ENCODE measurements at places on chromosomes 3 and 15.

DNA sequence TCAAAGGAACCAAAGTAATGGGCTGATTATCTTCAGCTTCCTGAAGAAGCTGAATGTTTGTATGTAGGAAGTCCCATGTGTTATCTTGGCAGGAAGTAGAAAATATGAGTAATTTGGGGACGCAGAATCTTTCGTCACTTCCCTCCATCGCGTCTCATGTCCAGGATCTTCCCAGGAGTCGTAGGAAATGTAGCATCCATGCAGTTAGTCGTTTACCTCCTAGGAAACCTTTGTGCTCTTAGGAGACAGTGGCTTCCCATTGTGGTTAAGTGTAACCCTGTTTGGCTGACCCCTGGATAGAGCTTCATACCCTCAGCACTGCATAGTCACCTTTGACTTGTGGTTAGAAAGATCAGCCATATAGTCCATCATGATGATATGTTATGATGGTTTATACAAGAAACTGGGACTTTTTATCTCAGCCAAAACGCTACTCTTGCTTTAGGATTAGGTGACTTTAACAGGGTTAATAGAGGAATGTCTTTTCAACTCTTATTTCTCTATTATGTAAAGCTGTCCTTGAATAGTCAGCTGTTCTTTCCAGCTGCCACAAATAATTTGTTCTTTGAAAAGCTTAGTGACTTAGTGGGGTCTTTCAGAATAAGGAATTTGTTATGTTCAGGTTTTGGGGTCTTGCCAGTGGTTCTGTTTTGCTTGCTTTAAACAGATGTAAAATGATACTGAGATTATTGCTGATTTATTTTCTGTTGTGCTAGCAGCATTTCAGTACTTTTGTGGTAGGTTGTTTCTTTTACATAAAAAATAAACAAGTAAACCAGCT lies 92.2 kb downstream of the KLHL25 start:
- DNase-seq = no peak

DNA sequence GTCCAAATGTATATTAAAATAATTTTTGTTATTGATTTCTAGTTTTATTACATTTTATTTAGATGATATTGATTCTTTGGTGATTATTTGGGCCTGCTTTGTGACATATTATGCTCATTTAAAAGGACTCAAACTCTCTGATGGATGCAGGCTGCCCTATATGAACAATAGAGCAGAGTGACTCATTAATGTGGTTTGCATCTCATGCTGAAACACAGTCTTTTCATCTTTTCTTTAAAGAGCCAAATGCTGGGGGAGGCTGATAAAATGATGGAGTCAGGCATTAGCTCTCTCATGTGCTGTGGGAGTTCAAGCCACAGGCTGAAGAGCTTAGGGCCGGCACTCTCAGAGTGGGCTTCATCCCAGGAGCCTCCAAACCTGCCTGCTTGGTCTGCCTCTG lies 7.2 kb downstream of the PLA1A start:
- no peak for DNase-seq

- DNase-seq = no peak
Observed at GRCh38 chr15:89325039-89325803, 9.4 kb downstream of the POLG start.

GRCh38 chr3:58079773-58080172 lies 71.6 kb downstream of the FLNB start:
- DNase-seq = no peak

GRCh38 chr3:38164643-38164951 lies 740 bp upstream of the OXSR1 start:
- no peak for DNase-seq

DNA sequence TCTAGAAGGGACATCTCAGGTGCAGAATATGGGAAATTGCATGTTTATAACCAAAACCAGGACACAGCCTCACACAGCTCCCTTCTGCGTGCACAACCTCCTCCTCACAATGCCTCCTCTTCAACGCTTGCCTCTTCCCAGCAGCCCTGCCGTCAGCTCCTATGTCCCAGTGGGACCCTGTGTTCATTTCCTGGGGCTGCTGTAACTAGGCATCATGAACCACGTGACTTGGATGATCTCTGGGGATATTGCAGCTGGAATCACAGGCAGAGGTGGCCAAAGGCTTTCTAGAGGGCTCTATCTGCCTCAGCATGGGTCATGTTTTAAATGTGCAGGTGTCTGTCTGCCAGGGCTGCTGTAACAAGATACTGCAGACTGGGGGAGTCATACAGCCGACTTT lies 375.3 kb downstream of the OCA2 start:
- no peak for DNase-seq

GRCh38 chr3:187062526-187063177 lies 76.6 kb downstream of the RPL39L start:
- DNase-seq = no peak

- no peak for DNase-seq
Observed at GRCh38 chr15:47888385-47889100, 171.2 kb downstream of the SEMA6D start.

GRCh38 chr3:44001072-44001471 lies 240.6 kb upstream of the TOPAZ1 start:
- DNase-seq = no peak

DNA sequence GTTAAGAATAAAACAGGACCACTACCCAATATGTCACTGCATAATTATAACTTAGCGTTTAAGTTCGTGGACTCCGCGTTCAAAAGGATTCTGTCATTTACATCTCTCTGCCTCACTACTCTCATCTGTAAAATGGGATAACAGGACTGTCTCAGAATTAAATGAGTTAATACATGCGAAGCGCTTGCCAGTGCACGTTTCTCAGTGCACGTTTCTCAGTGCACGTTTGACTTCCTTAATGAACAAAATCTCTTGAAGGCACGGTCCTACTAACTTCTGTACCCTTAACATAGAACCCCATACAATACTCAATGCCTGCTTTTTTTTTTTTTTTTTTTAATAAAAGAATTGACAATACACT lies 499 bp downstream of the RABL3 start:
- no peak for DNase-seq

DNA sequence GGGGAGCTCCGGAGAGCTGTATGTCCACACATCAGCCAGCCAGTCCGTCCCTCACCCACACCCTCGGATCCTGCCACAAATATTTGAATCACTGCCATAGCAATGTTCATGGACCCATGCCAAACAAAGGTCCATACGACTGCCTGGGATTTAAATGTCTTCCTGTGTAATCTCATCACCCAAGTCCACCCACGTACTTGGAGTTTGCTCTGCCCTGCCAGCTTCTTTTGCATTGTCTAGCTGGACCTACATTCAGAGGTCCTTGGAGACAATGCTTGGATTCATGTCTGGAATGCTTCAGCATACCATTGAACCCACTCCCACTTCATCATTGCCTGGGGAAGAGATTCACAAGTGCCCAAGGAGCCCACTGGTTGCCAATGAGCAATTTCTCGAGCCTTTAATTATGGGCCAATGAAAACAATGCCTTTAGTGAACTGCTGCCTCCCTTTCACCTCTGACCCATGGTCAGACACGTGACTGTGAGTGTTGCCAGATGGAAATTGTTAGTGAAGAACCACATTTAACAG lies 90.4 kb upstream of the PHLDB2 start:
- DNase-seq = no peak

DNA sequence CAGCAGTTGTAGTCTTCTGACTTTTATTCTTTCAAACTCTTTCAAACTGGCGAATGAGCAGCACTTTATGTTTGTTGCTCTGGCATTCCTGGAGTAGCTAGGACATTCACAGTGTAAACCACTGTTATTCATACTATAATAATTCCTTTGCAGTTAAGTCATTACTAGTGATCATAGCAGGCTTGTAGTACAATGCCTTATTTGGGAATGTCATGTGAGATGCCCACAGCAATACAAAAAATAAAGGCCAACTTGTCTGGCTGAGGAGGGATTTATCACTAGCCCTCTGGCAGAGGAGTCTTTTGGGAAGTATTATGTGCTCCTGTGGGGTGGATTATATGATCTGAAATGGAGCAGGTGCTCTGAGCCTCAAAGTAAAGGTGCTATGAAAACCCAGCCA lies 197.2 kb downstream of the VGLL3 start:
- no peak for DNase-seq

DNA sequence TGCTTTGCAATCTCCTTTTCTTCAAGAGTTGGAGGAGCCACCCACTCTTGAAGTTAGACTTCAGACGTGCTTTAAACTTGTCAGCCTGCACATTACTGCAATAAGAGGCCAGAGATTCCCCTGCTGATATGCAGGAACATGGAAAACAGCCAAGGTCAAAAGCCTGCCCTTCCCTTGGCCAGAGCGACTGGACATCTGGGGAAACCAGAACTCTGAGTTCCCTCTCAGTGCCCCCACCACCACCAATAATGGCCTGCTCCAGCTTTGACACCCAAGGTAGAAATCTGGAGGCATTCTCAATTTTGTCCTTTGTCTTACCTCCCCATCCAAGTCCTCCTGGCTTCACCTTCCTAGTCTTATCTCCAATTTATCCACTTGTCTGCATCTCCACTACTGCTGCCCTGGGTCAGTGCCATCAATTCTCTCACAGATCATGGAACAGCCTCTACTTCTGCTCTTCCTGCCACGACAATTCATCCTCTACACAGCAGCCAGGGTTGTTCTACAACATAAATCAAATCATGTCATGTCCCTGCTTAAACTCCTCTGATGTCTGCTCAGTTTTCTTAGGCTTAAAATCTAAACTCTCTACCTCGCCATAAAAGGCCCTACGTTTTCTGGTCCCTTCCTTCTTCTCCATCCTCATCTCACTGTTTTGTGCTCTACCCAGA lies 191.6 kb upstream of the WNT5A start:
- DNase-seq = no peak

GRCh38 chr15:51798281-51798680 lies 31.2 kb upstream of the TMOD3 start:
- no peak for DNase-seq

DNA sequence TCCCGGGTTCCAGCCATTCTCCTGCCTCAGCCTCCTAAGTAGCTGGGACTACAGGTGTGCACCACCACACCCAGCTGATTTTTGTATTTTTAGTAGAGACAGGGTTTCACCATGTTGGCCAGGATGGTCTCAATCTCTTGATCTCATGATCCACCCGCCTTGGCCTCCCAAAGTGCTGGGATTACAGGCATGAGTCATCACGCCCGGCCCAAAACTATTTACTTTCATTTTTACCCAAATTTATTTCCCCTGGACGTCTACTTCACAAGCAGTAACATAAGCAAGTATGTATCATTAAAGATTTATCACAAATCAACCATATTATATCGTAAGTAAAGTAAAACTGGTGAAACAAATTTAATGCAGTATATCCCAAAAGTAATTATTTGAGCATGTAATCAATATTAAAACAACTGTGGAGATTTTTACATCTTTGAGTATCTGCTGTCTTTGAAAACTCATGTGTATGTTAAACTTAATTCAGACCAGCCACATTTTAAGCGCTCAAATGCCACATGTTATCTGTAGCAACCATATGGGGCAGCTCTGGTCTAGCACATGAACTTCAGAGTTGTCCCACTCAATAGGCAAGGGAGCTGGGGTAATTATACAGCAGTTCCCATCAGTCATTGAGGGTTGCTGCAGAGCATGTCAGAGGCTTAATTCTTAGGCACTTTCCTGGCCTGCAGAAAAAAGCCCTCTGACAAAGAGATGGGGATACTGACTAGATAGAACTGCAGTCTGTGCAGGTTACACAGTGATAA lies 185.7 kb upstream of the CTDSPL start:
- no peak for DNase-seq

DNA sequence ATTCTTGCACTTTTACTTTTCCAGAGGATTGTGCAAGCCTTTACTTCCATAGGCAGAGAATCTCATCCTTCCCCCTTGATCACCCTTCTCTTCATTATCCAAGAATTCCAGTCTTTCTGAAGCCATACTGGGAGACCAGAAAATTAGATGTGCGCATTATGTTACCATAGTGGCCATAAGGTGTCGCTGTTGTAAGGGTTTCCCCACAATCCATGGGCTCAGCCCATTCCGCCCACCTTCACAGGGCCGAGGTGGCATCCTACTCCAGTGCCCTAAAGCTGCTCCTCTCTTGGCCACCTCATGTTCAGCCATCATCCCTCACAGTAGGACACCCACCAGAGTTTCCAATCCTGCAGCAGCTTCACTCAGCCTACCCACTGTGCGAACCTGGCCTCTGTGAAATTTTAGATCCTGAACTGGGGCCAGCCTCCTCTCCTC lies 35.0 kb downstream of the CTSH start:
- DNase-seq = peak; percentile 5

DNA sequence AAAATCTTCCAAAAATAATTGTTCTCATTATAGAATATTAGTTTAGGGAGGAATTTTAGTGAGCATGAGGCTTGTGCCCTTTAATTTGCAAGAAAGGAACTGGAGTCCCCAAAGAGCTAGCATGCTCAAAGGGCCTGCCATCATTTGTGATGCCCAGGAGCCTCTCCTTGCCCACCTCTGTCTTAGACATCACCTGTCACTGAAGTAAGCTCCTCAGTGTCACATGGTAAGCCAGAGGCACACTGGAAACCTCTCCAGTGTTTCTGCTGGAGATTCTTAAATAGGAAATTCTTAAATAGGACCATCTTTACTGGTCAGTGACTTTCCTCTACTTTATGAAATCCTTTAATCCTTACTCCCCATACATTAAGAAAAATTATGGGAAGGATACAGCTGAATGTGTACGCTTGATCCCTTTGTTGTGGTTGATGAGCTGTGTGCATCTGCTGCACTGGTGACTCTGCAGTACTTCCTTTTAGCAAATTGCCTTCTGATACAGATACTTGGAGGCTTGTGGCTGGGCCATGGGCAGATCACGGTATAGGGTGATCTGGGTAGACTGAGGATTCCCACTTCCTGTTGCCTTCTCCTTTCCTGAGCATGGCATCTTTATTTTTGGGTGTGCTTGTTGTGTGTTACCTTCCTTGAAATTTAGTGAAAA lies 197.4 kb downstream of the KLHL25 start:
- DNase-seq = no peak

DNA sequence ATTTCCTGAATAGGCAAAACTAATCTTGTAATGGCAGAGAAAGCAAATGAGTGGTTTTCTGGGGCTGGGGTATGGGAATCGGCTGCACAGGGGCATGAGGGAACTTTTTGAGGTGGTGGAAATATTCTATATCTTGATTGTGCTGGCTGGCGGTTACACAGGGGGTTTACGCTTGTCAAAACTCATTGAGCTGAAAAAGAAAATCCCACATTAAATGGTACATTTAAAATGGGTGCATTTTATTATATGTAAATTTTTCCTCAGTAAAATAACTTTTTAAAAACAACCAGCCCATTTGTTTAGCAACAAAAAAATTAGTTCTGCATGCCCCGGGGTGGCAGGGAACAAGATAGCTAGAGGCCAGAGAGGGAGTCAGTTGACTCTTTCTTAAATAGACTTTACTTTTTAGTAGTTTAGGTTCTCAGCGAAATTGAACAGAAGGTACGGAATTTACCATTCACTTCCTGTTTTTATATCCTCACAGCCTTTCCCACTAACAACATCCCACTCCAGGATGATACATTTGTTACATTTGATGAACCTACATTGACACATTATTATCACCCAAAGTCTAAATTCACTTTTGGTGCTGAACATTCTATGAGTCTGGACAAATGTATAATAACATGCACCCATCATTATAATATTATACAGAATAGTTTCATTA lies 41.2 kb upstream of the BCL2A1 start:
- no peak for DNase-seq

GRCh38 chr3:43966126-43966525 lies 275.4 kb downstream of the ABHD5 start:
- DNase-seq = no peak

- DNase-seq = no peak
Observed at GRCh38 chr15:63334821-63335220, 46.8 kb downstream of the CA12 start.

GRCh38 chr15:94168250-94168649 lies 63.1 kb upstream of the MCTP2 start:
- no peak for DNase-seq

- DNase-seq = no peak
Observed at GRCh38 chr15:91890614-91891013, 37.1 kb downstream of the SLCO3A1 start.

- DNase-seq = no peak
Observed at GRCh38 chr3:14482271-14482721, 57.8 kb downstream of the GRIP2 start.
